Esophagus squamous epithelium (tissue), 5 donors: ENCODE measurements at places on chromosomes 16 and 17. TPM values are rescaled to one million over a fixed set of nuclear protein-coding genes. Genes with fewer than 3 reads are reported as not detected.

- DNase-seq: no peak
Observed at GRCh38 chr16:47716571-47716970, 255.4 kb downstream of the PHKB start.

- DNase-seq: no peak
Observed at GRCh38 chr16:85402910-85403692, 210.0 kb upstream of the GSE1 start.

DNA sequence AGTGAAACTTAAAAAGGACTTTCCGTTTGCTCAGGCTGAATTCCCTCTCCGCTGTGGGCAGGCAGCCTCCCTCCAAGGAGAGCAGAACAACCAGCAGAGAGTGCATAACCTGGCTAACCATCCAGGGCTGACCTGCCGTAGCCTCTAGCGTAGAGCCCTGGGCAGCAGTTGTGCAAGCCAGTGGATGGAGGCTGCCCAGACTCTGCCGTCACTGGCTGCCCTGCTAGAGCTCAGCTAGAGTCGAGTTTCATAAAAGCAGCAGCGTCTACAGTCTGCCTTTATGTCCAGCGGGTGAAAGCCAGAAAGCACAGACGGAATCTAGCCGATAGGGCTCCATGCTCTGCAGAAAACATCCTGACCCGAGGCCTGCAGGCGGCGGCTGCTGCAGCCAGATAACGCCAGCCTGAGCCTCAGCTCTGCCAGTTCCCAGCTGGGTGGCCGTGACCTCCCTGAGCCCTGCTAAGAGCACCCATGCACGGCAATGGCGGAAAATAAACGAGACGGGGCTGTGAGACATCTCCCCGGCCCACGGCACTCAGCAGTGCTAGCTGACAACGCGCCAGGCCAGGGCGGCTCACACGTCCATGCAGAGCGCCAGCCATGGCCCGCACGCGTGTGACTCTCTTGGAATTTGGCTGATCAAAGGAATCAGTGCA, 231.3 kb downstream of the ENGASE start:
- no peak for DNase-seq

DNA sequence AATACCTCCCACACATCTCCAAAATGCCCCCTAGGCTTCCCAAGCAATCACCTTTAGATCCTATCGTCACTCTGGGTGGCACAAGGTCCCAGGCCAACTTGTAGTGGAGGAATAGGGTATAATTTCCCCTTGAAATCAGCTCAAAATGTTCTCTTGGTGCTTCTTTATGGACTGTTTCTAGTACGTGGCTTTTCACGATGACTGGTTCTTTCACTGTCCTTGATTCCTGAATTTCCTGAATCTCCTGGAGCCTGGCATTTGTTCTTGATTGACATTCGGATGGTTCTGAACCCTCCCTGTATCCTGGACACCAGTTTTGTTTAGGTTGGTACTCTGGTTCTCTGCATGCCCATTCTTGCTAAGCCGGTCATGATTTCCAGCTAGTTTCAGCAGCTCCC, 6.9 kb upstream of the VPS53 start:
- DNase-seq: no peak

CCL5 gene
- total RNA-seq: 3.5 TPM

ECI1 gene
- 45.0 TPM for total RNA-seq

KRTAP9-4 gene
- total RNA-seq: not detected

RSPRY1 gene
- 24.2 TPM for total RNA-seq

KRT15 gene
- total RNA-seq: 2,643 TPM
